ENCODE measurements at places on chromosomes 1 and 21. TPM values are rescaled to one million over a fixed set of nuclear protein-coding genes. Genes with fewer than 3 reads are reported as not detected.

The GABRD gene
- 0.26 TPM for total RNA-seq

DNA sequence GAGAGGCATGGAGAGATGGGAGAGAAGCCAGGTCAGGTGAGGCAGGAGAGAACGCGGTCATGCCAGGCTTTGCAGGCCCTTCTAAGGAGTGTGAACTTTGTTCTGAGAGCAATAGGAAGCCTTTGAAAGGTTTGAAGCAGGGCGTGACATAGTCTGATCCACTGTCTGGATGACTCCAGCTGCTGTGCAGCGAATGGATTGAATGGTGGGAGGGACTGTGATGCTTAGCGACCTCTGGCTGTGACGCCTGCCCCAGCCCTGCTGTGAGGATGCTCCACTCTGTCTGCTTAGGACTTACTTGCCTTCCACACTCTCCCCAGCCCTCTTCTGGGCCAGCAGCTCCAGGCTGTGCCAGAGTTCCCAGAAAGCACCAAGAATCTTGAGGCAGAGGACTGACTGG lies 41.8 kb upstream of the POU3F1 start:
- no peaks in the 10 kb centered on the region for H3K27me3 ChIP-seq
- no peak for DNase-seq
- H3K4me3 ChIP-seq: no peak overlapping the region
- H3K4me1 ChIP-seq: no peaks in the 10 kb centered on the region

DNA sequence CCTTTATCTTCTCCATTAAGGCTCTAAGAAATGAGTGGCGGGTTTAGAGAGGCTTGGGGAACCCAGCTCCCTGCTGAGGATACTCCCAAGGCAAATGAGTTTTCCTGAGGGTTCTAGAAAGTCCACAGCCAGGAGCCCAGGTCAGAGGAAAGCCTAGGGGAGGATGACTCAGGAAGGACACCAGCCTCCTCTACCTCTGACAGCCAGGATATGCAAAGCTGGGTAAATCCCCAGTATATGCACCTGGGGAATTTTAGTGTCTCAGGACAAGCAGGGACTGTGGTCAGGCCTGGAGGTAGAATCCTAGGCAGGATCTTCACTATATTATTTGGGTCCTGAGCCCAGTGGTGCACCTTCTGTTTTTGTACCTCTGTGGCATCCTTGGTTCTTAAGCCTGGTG lies 23.5 kb upstream of the WNT4 start:
- H3K27ac ChIP-seq: no peak overlapping the region
- no peaks in the 10 kb centered on the region for H3K27me3 ChIP-seq
- H3K4me3 ChIP-seq: no peak overlapping the region
- no peaks in the 10 kb centered on the region for H3K4me1 ChIP-seq

DNA sequence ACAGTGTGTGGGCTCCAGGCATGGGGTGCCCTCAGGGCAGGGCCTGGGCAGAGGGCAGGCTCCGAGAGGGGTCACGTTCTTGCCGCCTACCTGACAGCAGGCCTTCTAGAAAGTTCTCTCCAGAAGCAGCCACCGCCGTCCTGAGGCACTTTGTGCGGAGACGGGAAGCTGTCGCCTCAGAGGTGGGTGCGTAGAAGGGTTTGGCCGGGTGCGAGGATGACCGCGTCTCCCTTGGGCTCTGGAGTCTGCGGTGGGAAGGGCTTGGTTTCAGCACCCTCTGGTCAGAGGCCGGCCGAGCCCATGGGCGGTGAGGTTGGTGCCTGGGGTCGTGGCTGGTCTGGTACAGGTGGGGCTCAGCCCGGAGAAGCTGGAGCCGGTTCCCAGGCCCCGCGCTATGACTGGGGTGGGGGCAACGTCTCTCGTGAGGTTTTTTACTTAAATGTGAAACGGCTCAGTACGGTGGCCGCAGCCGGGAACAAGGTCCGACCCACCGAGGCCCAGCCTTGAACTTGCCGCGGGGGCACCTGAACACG lies 10.1 kb upstream of the TTLL10 start:
- peak overlapping the region; percentile 57 for H3K4me3 ChIP-seq
- H3K27me3 ChIP-seq: no peaks in the 10 kb centered on the region
- H3K36me3 ChIP-seq: no peaks in the 10 kb centered on the region
- no peak for DNase-seq
- H3K27ac ChIP-seq: peak overlapping the region; percentile 89
- H3K4me1 ChIP-seq: peaks cover 19% of the 10 kb centered on the region

The FCER1A gene
- total RNA-seq: 2.6 TPM

DNA sequence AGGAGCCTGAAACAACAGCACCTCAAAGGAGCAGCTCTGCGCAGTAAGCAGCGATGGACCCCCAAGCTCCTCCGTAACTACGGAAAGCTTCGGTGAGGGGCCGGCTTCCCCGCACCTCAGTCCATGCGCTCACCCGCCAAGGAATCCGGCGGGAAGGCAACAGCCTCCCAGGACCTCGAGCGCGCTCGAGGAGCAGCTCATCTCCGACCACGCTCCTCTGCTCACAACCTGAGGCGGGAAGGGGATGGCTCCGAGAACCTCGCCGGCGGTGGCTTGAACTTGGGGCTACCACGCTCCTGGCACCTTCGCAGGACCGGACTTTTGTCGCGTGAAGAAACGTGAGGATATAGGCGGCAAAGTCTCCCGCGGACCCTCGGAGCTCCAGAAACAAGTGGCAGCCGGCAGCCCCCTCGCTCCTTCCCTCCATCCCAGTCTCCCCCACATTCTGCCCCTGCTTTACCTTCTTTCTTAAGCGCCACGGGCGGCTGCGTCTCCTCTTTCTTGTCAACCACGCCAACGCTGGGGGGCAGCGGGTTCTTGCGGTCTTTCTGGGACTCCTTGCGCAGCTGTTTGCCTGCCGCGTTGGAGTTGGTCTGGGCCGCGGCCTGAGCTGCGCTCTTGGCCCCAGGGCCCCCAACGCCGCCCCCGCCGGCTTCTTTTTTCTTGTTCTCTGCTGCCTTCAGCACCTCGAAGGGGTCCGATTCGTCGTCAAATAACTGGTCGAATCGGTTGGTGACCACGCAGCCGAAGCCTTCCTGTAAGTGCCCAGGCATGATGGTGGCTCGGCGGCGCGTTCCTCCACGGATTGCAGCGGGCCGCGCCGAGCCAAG lies 459 bp downstream of the SERBP1 start:
- H3K27me3 ChIP-seq: no peaks in the 10 kb centered on the region
- peak overlapping the region; percentile 90 for H3K27ac ChIP-seq
- H3K4me1 ChIP-seq: peaks cover 23% of the 10 kb centered on the region
- DNase-seq: peak; percentile 80

DNA sequence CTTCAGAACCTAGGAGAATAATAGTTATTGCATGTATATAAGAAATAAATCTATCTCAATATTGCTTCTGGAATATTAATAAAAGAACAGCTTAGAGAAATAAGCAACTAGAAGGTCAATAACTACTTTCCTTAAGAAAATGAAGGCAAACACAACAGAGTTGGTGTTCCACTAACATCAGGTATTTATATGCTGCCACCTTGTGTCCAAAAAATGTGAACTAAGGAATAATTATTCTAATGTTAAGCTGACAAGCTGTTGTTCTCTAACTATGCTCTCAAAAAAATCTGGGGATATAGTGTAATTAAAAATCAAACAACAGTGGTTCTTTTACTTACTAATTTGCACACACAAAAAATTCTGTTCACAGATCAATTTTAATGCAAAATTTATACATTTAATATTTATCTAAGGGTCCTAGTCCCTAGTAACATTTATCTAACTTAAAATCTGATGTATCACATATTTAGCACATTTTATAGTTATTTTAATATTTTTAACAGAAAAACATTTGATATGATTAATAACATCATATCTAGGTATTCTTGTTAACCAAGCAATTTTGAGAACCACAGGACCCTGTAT lies 39.6 kb downstream of the UCHL5 start:
- H3K4me1 ChIP-seq: no peaks in the 10 kb centered on the region
- H3K27ac ChIP-seq: no peak overlapping the region
- H3K4me3 ChIP-seq: no peak overlapping the region
- H3K27me3 ChIP-seq: no peaks in the 10 kb centered on the region
- H3K36me3 ChIP-seq: no peaks in the 10 kb centered on the region
- no peak for DNase-seq

GRCh38 chr1:186404454-186405051 lies 28.9 kb downstream of the ODR4 start:
- H3K4me1 ChIP-seq: no peaks in the 10 kb centered on the region
- peaks cover 9% of the 10 kb centered on the region for H3K36me3 ChIP-seq
- no peak overlapping the region for H3K4me3 ChIP-seq

- peak; percentile 56 for DNase-seq
- H3K27me3 ChIP-seq: no peaks in the 10 kb centered on the region
- no peaks in the 10 kb centered on the region for H3K36me3 ChIP-seq
Observed at GRCh38 chr1:231808990-231809389, 182.4 kb downstream of the DISC1 start.

- no peak for DNase-seq
- H3K4me1 ChIP-seq: no peaks in the 10 kb centered on the region
- H3K27me3 ChIP-seq: no peaks in the 10 kb centered on the region
- H3K4me3 ChIP-seq: no peak overlapping the region
- H3K27ac ChIP-seq: no peak overlapping the region
Observed at GRCh38 chr1:187977298-187977697, 1148.5 kb downstream of the PLA2G4A start.

GRCh38 chr1:168631671-168632400 lies 55.4 kb downstream of the XCL1 start:
- peak; percentile 65 for DNase-seq
- H3K27ac ChIP-seq: peak overlapping the region; percentile 49
- no peaks in the 10 kb centered on the region for H3K36me3 ChIP-seq
- H3K4me1 ChIP-seq: no peaks in the 10 kb centered on the region

GRCh38 chr1:29393451-29393826 lies 157.1 kb downstream of the PTPRU start:
- H3K27me3 ChIP-seq: no peaks in the 10 kb centered on the region
- no peaks in the 10 kb centered on the region for H3K36me3 ChIP-seq
- no peak for DNase-seq
- H3K4me3 ChIP-seq: no peak overlapping the region
- no peaks in the 10 kb centered on the region for H3K4me1 ChIP-seq
- no peak overlapping the region for H3K27ac ChIP-seq

The MMEL1 gene
- total RNA-seq: 4.7 TPM

The NGF gene
- 1.8 TPM for total RNA-seq

The GNG4 gene
- 0.20 TPM for total RNA-seq

DNA sequence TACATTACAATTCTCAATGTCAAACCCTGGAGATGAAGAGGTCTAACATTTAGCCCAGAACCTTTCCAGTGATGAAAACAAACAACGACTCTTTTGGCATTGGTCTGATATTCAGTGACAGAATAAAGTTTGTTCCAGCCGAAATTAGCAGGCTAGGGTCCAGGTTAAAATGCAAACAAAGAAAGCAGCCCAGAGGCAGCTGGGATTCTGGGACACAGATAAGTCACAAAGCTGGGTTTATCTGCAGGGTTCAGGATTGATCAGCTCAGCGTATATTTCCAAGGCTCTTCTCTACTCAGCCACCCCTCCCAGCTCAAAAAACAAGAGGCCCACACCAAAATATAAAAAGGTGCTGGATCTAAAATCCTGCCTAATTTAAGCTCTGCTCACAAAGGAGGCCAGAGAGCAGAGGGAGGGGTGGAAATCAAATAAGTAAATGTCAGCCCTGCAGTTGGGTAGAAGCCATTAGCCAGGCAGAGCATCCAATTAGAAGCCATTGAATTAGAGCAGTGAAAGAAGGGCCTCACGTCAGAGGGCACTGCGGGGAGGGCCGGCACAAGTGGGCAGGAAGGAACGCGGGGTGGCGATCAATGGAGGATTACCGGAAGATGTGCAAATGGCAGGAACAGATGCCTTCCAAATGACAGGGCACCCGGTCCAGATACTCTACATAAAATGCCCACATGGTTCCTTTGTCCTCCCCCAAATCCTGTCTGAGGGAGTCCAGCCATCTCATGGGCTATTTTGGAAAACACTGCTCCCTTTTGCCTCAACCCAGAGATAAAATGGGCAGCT lies 3.2 kb upstream of the KLHDC8A start:
- H3K27me3 ChIP-seq: no peaks in the 10 kb centered on the region
- peaks cover 2% of the 10 kb centered on the region for H3K4me1 ChIP-seq
- H3K27ac ChIP-seq: no peak overlapping the region
- no peak overlapping the region for H3K4me3 ChIP-seq
- no peaks in the 10 kb centered on the region for H3K36me3 ChIP-seq

The HSD11B1 gene
- 25.8 TPM for total RNA-seq

- H3K4me3 ChIP-seq: no peak overlapping the region
- H3K27ac ChIP-seq: no peak overlapping the region
- DNase-seq: no peak
- H3K36me3 ChIP-seq: no peaks in the 10 kb centered on the region
- H3K4me1 ChIP-seq: no peaks in the 10 kb centered on the region
- H3K27me3 ChIP-seq: no peaks in the 10 kb centered on the region
Observed at GRCh38 chr1:92065042-92065441, 10.2 kb downstream of the SETSIP start.

The NECAP2 gene
- total RNA-seq: 85.6 TPM

DNA sequence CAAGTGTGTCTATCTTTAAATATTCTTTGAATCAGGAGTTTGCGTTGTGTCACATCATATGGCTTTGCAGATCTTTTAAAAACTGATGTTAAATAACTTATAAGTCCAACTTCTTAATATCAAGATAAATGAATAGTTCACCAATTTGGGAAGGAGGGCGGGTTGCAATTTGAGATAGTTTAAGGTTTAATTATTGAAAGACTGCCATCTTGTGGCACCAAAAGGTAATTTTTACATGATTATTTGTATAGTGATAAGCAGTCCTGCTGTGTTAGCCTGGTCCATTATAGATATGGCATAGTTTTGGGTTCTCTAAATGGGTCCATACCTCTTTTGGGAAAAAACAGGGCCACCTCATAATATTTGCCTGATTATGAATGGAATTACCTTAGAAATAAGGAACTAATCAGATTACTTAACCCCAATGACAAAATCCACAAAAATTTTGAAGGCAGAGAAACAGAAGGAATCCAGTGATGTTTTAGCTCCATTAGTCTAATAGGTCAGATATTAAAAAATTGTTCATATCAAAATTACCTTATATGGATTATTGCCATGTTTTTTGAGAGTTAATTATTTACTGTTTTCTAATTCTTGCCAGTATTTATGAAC lies 64.3 kb downstream of the PRKAA2 start:
- H3K4me3 ChIP-seq: no peak overlapping the region
- H3K4me1 ChIP-seq: no peaks in the 10 kb centered on the region
- no peak for DNase-seq
- H3K36me3 ChIP-seq: no peaks in the 10 kb centered on the region

GRCh38 chr1:84387480-84388163 lies 10.7 kb upstream of the DNASE2B start:
- H3K4me3 ChIP-seq: no peak overlapping the region
- DNase-seq: no peak
- no peak overlapping the region for H3K27ac ChIP-seq
- H3K4me1 ChIP-seq: no peaks in the 10 kb centered on the region

The UAP1 gene
- total RNA-seq: 47.8 TPM

The SLC30A1 gene
- total RNA-seq: 12.0 TPM

GRCh38 chr1:156493742-156494141 lies 6.8 kb downstream of the MEF2D start:
- H3K27ac ChIP-seq: peak overlapping the region; percentile 83
- H3K4me1 ChIP-seq: peaks cover 100% of the 10 kb centered on the region
- DNase-seq: no peak
- no peaks in the 10 kb centered on the region for H3K27me3 ChIP-seq
- no peaks in the 10 kb centered on the region for H3K36me3 ChIP-seq
- H3K4me3 ChIP-seq: no peak overlapping the region
